ENCODE measurements at places on chromosomes 2 and 18. TPM values are rescaled to one million over a fixed set of nuclear protein-coding genes. Genes with fewer than 3 reads are reported as not detected.

ZNF397 gene
- total RNA-seq, result 54.4 TPM

SKOR2 gene
- 0.11 TPM for total RNA-seq

PRSS56 gene
- 0.49 TPM for total RNA-seq

GRCh38 chr2:30511122-30512083, 64.4 kb downstream of the LCLAT1 start:
- peak; percentile 50 for ATAC-seq

DNA sequence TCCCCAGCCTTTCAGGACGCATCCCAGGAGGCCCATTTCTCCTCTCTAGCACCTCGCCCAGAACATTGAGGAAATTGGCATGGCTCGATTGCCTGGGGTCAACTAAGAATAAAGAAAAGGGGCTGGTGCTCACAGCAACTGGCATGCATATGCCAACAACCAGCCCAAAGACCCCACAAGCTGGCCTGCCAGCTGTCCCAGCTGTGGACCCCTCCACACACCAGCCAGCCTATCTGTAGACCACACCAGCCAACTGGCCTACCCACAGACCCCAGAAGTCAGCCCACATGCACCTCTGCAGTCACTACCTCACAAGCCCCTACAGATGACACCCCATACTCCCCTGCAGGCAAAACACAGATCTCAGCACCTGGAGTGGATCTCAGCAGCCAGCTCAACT, 123.8 kb upstream of the ID2 start:
- ATAC-seq, result no peak

GRCh38 chr2:43070676-43071502, 155.5 kb downstream of the ZFP36L2 start:
- no peak for ATAC-seq

- ATAC-seq, result no peak
These were observed 7.6 kb downstream of the PLEKHM3 start for GRCh38 chr2:208017721-208018120.

DNA sequence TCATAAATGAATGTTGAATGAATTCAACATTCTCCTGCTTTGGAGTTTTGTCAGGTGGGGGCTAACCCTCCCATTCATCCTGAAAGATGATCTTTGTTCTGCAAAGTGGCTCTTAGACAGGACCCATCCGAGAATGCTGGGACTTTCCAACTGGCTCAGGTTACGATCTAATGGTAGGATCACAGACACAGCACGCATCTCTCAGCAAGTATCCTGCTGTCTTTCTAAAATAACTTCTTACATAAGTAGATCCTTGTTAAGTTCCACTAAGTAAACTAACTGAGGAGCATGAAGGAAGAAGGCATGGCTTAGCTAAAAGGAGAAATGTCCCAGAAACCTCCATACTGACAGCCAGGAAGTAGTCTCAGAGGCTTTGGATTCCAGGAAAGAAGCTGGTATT, 23.7 kb downstream of the CYP27A1 start:
- no peak for ATAC-seq

GRCh38 chr2:144847347-144848080, 327.6 kb upstream of the ZEB2 start:
- ATAC-seq, result no peak

Data from motor neuron (in vitro differentiated cells).